ENCODE measurements at places on chromosomes 16 and 17. TPM values are rescaled to one million over a fixed set of nuclear protein-coding genes. Genes with fewer than 3 reads are reported as not detected.

DNA sequence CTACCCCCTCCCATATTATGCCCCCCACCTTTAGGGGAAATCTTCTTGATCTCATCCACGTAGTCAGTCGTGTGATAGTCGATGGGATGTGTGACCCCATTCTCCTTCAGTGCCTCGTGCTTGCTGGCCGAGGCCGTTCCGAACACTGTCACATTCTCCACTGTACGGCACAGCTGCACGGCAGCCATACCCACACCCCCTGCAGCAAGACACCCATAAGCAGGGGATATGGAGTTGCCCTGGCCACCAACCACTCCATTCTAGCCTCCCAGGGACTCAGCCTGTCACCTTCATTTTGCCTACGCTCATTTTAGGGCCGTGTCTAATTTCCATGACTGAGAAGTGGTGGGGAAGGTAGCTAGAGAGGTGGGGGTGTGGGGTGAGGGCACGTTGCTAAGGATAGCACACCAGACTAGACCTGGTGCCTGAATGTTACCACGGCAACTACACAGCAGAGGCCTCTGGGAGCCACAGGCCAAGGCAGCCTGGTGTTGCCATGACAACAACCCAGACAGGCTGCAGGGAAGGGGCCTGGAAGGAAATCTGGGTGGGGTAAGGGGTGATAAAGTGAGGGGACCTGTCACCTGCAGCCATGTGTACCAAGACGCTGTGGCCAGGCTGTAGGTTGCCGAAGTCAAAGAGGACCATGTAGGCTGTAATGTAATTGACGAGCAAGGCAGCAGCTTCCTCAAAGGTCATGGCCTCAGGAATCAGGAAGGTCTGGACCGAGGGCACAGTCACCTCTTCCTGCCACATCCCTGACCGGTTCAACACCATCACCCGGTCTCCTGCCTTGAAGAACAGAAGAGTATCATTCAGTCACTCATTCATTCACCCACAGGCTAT is 4.0 kb downstream of the VAT1 start:
- H3K27ac ChIP-seq = peak overlapping the region; percentile 3
- H3K4me1 ChIP-seq = peaks cover 8% of the 10 kb centered on the region
- DNase-seq = no peak
- H3K27me3 ChIP-seq = no peaks in the 10 kb centered on the region

GRCh38 chr17:10803350-10803749 is 549 bp downstream of the TMEM238L start:
- no peaks in the 10 kb centered on the region for H3K27me3 ChIP-seq
- no peak overlapping the region for H3K4me3 ChIP-seq
- no peak overlapping the region for H3K27ac ChIP-seq
- no peak for DNase-seq

- no peak overlapping the region for H3K27ac ChIP-seq
- DNase-seq = peak; percentile 66
- peaks cover 4% of the 10 kb centered on the region for H3K4me1 ChIP-seq
- H3K27me3 ChIP-seq = peaks cover 13% of the 10 kb centered on the region
These were observed 12.6 kb upstream of the RNF222 start for GRCh38 chr17:8409966-8410882.

GRCh38 chr17:2188971-2189630 is 114.5 kb downstream of the SMG6 start:
- no peak for DNase-seq
- no peak overlapping the region for H3K4me3 ChIP-seq
- peaks cover 14% of the 10 kb centered on the region for H3K4me1 ChIP-seq
- H3K36me3 ChIP-seq = peaks cover 68% of the 10 kb centered on the region

The CCDC200 gene
- not detected for total RNA-seq

- peaks cover 5% of the 10 kb centered on the region for H3K4me1 ChIP-seq
- H3K4me3 ChIP-seq = no peak overlapping the region
- H3K27me3 ChIP-seq = no peaks in the 10 kb centered on the region
- no peak overlapping the region for H3K27ac ChIP-seq
These were observed 32.6 kb downstream of the SBK1 start for GRCh38 chr16:28324887-28325279.

- no peaks in the 10 kb centered on the region for H3K27me3 ChIP-seq
- H3K27ac ChIP-seq = peak overlapping the region; percentile 53
- H3K36me3 ChIP-seq = peaks cover 9% of the 10 kb centered on the region
- peaks cover 63% of the 10 kb centered on the region for H3K4me1 ChIP-seq
These were observed 1.0 kb downstream of the NHERF1 start for GRCh38 chr17:74749279-74750038.

The MPP2 gene
- total RNA-seq = not detected

GRCh38 chr16:2664574-2664982 is 17.7 kb upstream of the KCTD5 start:
- peaks cover 16% of the 10 kb centered on the region for H3K4me1 ChIP-seq
- no peaks in the 10 kb centered on the region for H3K27me3 ChIP-seq
- H3K27ac ChIP-seq = no peak overlapping the region
- peaks cover 46% of the 10 kb centered on the region for H3K36me3 ChIP-seq
- no peak for DNase-seq
- H3K4me3 ChIP-seq = no peak overlapping the region

- no peak overlapping the region for H3K4me3 ChIP-seq
- peaks cover 6% of the 10 kb centered on the region for H3K27me3 ChIP-seq
- no peaks in the 10 kb centered on the region for H3K36me3 ChIP-seq
- DNase-seq = no peak
- H3K27ac ChIP-seq = no peak overlapping the region
- H3K4me1 ChIP-seq = peaks cover 5% of the 10 kb centered on the region
These were observed 4.8 kb downstream of the B9D1 start for GRCh38 chr17:19357761-19358160.

The KARS1 gene
- 182 TPM for total RNA-seq

DNA sequence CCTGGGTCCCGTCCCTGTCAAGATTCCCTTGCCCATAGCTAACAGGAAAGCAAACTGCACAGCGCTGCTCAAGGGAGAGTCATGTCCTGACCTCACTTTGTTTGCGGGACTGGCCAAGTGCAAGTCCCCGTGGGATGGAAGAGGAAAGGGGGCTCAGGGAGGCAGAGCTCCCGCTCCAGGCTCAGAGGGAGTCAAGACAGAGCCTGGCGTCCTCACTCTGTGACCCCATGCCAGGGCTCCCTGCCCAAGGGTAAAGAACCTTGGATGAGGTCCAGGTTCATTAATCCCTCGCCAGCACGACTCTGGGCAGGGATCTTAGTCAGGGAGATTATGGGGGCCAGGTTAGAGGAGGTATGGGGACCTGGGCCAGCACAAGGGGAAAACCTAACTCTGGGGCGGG is 51.5 kb upstream of the CBX4 start:
- peaks cover 41% of the 10 kb centered on the region for H3K27me3 ChIP-seq
- H3K36me3 ChIP-seq = no peaks in the 10 kb centered on the region
- H3K4me1 ChIP-seq = no peaks in the 10 kb centered on the region
- H3K4me3 ChIP-seq = no peak overlapping the region

The FBXW10 gene
- 0.07 TPM for total RNA-seq

The SLC5A11 gene
- total RNA-seq = 0.22 TPM

DNA sequence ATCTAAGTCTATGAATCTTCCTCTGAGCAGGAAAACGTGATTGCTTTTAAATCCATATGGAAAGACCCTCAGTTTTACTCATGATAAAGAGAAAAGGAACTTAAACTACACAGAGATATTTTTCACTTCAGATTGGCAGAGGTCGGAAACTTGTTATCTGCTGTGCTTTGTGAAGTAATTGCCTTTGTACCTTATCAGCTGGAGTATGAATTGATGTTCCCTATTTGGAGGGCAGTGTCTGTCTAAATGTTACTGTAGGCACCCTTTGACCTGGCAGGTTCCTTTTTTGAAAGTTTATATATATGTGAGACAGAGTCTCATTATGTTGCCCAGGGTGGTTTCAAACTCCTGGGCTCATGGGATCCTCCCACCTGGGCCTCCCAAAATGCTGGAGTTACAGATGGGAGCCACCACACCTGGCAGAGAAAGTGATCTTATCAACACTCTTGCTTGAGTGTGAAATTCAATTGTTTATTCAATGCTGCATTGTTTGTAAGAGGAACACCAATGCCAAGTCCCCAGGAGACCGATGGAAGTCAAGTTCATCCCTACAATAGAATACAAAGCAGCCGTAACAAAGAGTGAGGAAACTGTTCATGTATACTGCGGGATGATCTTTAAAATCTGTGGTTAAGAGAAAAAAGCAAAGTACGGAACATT is 52.3 kb downstream of the ABCC1 start:
- H3K4me3 ChIP-seq = no peak overlapping the region
- no peak for DNase-seq
- peaks cover 33% of the 10 kb centered on the region for H3K4me1 ChIP-seq
- H3K27ac ChIP-seq = no peak overlapping the region

- H3K36me3 ChIP-seq = peaks cover 81% of the 10 kb centered on the region
- H3K27ac ChIP-seq = peak overlapping the region; percentile 41
- no peak overlapping the region for H3K4me3 ChIP-seq
These were observed 63.2 kb upstream of the TRAP1 start for GRCh38 chr16:3780570-3780969.

The ABCC12 gene
- not detected for total RNA-seq

DNA sequence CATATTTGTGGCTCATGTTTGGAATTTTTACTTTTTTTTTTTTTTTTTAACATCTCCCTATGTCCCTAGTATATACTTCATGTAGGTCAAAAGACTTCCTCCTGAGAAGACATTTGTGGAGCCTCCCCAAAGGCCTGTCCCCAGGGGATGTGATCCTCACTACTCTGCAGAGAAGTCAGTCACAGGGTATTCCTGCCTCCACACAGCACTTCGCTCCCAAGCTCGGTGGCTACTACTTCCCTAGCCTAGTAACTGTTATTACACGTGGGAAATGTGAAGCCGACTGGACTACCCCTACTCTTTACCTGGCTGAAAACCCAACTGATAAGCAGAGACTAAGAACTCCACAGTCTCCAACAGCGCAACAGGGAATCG is 116.8 kb downstream of the HIC1 start:
- no peaks in the 10 kb centered on the region for H3K4me1 ChIP-seq
- no peaks in the 10 kb centered on the region for H3K27me3 ChIP-seq
- H3K36me3 ChIP-seq = peaks cover 66% of the 10 kb centered on the region

GRCh38 chr17:58513267-58513964 is 1.0 kb downstream of the MTMR4 start:
- peaks cover 55% of the 10 kb centered on the region for H3K36me3 ChIP-seq
- peak; percentile 33 for DNase-seq
- H3K4me1 ChIP-seq = peaks cover 68% of the 10 kb centered on the region
- H3K27me3 ChIP-seq = no peaks in the 10 kb centered on the region
- peak overlapping the region; percentile 93 for H3K4me3 ChIP-seq
- H3K27ac ChIP-seq = peak overlapping the region; percentile 83

The KLHL10 gene
- total RNA-seq = not detected

The SHBG gene
- not detected for total RNA-seq

- peaks cover 12% of the 10 kb centered on the region for H3K4me1 ChIP-seq
- H3K27me3 ChIP-seq = peaks cover 26% of the 10 kb centered on the region
- H3K4me3 ChIP-seq = no peak overlapping the region
- no peak for DNase-seq
- no peak overlapping the region for H3K27ac ChIP-seq
These were observed 2.5 kb upstream of the CCL2 start for GRCh38 chr17:34252444-34253138.

The MMP25 gene
- total RNA-seq = 0.34 TPM

GRCh38 chr17:55689672-55690071 is 33.0 kb downstream of the TMEM100 start:
- H3K36me3 ChIP-seq = no peaks in the 10 kb centered on the region
- H3K4me3 ChIP-seq = no peak overlapping the region
- DNase-seq = no peak
- no peaks in the 10 kb centered on the region for H3K4me1 ChIP-seq
- H3K27me3 ChIP-seq = peaks cover 2% of the 10 kb centered on the region

DNA sequence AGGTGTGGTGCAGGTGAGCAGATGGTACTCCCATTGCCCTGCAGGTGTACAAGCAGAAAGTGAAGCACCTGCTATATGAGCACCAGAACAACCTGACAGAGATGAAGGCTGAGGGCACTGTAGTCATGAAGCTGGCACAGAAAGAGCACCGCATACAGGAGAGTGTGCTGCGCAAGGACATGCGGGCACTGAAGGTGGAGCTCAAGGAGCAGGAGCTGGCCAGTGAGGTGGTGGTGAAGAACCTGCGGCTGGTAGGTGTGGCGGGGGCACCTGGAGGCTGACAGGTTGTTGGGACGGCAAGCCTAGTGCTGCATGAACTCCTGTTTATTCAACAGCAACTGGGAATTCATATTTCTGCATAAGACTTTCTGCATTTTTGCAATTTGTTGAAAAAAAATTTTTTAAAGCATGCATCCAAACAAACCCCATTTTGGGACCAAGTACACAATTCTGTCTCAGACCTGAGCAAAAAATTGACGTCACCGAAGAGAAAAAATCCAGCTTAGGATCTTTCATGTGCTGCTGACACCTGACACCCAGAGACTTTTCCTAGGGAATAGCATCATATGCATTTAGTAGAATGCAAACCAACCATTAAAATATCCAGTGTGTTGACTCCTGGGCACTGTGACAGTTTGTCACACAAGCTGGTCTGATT is 13.5 kb upstream of the DBNDD1 start:
- no peaks in the 10 kb centered on the region for H3K27me3 ChIP-seq
- H3K4me1 ChIP-seq = no peaks in the 10 kb centered on the region
- H3K4me3 ChIP-seq = no peak overlapping the region
- no peak overlapping the region for H3K27ac ChIP-seq
- H3K36me3 ChIP-seq = peaks cover 15% of the 10 kb centered on the region
- no peak for DNase-seq

The PRRT2 gene
- 0.54 TPM for total RNA-seq

GRCh38 chr17:66460558-66460957 is 158.1 kb downstream of the PRKCA start:
- H3K27ac ChIP-seq = no peak overlapping the region
- no peaks in the 10 kb centered on the region for H3K36me3 ChIP-seq
- no peaks in the 10 kb centered on the region for H3K4me1 ChIP-seq
- no peaks in the 10 kb centered on the region for H3K27me3 ChIP-seq
- no peak overlapping the region for H3K4me3 ChIP-seq

The TMEM88 gene
- 3.2 TPM for total RNA-seq

The GPRC5B gene
- total RNA-seq = not detected

All from activated B cell treated with CpG ODN at 0.5 μM for 24 hours (primary cell).